PC-9 (cell line): ENCODE measurements at places on chromosomes 6 and 20.

- DNase-seq = no peak
Observed at GRCh38 chr20:18589941-18590674, 2.3 kb downstream of the DTD1 start.

GRCh38 chr20:42360621-42361020 is 742.4 kb upstream of the CHD6 start:
- DNase-seq = no peak

GRCh38 chr6:149862922-149863697 is 1.0 kb downstream of the LRP11 start:
- DNase-seq = peak; percentile 89

DNA sequence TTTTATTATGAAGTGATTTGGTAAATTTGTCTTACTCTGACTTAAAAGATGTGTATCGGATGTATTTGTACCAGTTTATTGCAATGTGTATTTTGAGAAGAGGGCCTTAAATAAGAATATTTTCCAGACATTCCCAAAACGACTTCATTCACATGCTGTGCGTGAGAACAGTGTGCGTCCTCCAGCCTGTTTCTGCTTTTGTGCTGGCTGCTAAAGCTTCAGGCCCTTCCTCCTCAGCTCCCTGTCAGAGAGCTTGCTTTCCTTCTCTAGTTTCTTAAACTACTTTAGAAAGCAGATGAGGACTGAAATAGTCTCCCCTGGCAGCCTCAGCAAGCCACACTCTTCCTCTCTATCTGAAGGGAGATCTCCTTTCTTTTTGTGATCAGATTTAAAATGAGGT is 157.8 kb downstream of the SAMD5 start:
- no peak for DNase-seq

GRCh38 chr20:46012921-46013320 is 4.2 kb downstream of the MMP9 start:
- no peak for DNase-seq

GRCh38 chr20:31833130-31833930 is 12.1 kb downstream of the FOXS1 start:
- no peak for DNase-seq

- no peak for DNase-seq
Observed at GRCh38 chr6:39362487-39362865, 40.0 kb upstream of the KCNK16 start.

- no peak for DNase-seq
Observed at GRCh38 chr6:18245079-18245478, 19.3 kb downstream of the DEK start.

GRCh38 chr20:21173485-21173884 is 47.6 kb downstream of the KIZ start:
- DNase-seq = no peak
